ENCODE measurements at places on chromosomes 3 and 15.

DNA sequence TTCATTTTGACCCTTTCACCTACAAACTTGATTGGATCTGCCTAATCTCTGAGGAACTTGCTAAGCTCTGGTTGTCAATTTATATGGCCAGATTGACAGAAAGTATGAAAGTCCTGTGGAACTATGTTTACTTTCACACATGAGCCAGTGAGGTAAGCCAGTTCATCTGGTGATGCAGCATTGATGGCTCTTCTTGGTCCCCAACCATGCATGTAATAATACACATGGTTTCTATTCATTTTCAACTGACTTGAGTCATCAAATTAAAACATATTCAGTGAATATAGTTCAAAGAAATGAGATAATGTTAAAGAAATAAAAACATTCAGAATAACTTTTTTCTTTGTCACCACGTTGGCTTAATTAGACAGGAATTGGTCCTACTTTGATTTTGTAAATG is 336.1 kb upstream of the THBS1 start:
- no peak for DNase-seq

- DNase-seq = no peak
These were observed 269.4 kb upstream of the ZPLD1 start for GRCh38 chr3:102165367-102165766.

DNA sequence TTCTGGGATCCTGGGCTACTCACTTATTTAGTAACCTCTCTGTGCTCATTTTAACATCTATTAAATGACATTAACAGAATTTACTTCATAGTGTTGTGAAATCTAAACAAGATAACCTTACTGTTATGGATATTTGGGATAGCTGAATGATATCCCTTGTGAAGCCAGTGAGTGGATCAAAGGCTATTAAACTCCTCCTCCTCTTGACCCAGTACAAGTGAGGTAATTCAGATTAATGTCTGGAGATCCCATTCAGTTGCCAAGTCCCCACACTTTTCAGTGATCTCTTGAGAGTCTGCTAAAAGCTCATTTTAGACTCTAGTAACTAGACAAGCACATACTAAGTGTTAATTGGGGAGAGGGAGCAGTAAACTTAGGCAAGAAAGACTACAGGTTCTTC is 2.5 kb upstream of the ANKRD28 start:
- DNase-seq = no peak

- DNase-seq = no peak
These were observed 11.5 kb upstream of the ANKRD28 start for GRCh38 chr3:15809313-15809712.

- no peak for DNase-seq
These were observed 23.5 kb downstream of the TSEN2 start for GRCh38 chr3:12507591-12508281.

- DNase-seq = peak; percentile 56
These were observed 5.6 kb downstream of the PRTG start for GRCh38 chr15:55737373-55737772.

- DNase-seq = no peak
These were observed 229.5 kb downstream of the CHL1 start for GRCh38 chr3:426072-426471.

- DNase-seq = no peak
These were observed 40.3 kb upstream of the PTPRG start for GRCh38 chr3:61520966-61521628.

DNA sequence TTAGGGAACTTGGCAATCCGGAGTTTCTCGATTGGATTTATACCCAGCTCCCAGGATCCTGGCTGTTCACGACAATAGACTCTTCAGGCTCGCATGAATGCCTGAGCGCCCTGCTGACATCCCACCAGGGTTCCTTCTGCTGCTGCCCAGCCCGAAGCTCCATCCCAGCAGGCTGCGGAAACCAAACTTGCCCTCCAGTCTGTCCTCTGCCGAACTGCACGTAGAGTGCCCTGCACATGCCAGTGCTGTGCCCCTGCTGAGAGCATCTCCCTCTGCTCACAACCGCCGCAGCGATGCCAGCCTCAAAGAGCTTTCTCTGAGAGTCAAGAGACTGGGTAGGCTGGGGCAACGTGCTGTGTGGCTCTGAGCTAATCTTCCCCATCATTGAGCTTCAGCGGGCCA is 6.9 kb downstream of the ADAMTS7 start:
- DNase-seq = no peak

GRCh38 chr3:37526511-37526910 is 335.2 kb upstream of the CTDSPL start:
- DNase-seq = no peak

DNA sequence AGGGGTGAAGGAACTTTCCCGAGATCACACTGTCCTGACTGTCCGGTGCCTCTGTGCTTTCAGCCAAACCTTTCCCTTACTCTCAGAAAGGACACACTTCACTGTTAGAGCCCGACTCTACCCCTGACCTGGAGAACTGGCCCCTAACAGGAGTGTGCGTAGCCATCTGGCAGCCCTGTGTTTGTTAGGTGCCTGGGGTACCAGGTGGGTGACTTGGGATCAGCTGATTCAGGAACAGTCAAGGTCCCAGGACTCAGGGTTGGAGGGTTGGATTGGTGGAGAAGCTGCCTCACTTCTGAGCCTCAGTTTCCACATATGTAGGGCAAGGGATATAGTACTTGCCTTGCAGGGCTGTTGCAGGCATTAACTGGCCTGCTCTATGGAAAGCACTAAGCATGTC is 98.3 kb upstream of the SLC6A11 start:
- DNase-seq = no peak

DNA sequence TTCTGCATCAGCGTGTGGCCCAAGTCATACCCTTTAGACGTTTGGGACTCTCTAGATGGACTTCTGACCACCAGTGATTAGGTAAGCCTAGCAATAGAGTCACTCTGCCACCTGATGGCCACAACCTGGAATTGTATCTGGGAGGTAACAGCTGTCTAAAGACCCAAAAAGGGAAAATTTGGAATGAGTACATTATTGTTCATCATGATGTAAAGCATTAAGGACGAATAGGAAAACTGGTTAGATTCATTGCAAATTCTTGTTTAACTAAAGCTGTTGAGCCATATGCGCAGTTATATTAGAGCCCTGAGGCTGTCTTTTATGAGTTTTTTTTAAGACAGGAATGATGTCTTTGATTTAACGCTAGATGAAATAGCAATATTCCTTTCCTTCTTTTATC is 63.6 kb downstream of the FAM81A start:
- DNase-seq = peak; percentile 42

DNA sequence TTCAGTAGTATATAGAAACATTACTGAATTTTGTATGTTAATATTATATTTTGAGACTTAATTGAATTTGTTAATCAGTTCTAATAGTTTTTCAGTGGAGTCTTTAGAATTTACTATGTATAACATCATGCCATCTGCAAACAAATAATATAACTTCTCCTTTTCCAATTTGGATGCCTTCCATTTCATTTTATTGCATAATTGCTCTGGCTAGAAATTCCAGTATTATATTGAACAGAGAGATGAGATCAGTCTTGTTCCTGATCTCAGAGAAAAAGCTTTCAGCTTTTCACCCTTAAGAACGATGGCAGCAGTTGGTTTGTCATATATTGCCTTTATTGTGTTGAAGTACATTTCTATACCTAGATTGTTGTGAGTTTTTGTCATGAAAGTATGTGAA is 40.4 kb downstream of the OR4F15 start:
- DNase-seq = no peak

- peak; percentile 50 for DNase-seq
These were observed 131.7 kb downstream of the TNIK start for GRCh38 chr3:171328419-171329082.

- DNase-seq = no peak
These were observed 3.7 kb downstream of the DLL4 start for GRCh38 chr15:40932649-40933516.

DNA sequence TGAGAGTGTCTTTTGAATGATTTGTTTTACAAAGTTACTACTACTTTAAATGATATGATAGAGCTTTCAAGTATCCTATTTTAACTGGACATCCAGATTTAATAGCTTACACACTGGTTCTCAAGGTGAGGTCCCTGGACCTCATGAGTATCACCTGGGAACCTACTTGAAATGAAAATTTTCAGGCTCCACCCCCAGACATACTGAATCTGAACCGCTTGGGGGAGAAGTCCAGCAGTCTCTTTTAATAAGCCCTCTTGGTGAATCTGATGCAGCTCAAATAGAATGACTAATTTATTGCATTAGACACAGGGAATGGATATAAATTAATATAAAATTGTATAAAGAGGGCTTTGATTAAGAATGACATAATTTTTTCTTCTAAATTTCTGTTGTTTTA is 29.4 kb upstream of the SLITRK3 start:
- DNase-seq = no peak

- DNase-seq = no peak
These were observed 29.6 kb downstream of the PRKCD start for GRCh38 chr3:53190659-53191058.

DNA sequence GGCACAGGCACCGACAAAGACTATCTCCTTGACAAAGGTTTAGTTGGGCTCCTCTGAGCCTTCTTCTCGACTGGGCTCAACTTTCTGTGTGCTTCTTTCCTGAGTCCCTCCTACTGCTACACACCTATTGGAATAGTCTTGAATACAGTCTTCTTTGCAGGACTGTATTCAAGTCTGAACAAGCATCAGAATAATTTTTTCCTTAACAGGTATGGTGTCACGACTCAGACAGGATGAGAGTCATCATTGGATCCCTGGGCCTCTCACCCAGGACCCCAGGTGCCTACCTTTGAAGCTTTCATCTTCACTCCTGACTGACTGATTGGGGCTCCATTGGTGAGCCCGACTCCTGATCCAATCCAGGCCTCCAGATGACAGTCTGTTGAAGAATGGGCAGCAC is 66.3 kb downstream of the CRYGS start:
- no peak for DNase-seq

DNA sequence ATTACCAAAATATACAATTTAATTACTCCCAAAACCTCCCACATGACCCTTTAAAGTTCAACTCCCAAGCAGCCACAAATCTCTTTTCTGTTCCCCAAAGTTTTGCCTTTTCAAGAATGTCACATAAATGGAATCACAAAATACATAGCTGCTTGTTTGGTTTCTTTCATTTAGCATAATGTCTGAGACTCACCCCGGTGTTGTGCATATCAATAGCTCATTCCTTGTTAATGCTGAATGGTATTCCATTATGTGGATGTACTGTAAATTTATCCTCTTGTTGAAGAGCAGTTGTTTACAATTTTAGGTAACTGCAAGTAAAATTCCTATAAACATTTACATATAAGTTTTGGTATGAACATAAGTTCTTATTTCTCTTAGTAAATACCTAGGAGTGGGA is 15.5 kb downstream of the NAA50 start:
- no peak for DNase-seq

DNA sequence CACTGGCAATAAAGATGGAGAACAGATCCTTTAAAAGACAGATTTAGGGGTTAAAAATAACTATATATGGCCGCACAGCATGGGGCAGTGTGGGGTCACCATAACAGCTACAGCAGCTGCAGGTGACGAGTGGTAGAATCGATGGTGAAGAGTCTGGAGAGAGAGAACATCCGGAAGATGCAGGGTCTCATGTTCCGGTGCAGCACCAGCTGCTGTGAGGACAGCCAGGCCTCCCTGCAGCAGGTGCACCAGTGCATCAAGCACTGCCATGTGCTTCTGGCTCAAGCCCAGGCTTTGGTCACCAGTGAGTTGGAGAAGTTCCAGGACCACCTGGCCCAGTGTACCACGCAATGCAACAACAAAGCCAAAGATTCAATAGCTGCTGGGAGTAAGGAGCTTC is 93.7 kb upstream of the IMPG2 start:
- DNase-seq = peak; percentile 28

DNA sequence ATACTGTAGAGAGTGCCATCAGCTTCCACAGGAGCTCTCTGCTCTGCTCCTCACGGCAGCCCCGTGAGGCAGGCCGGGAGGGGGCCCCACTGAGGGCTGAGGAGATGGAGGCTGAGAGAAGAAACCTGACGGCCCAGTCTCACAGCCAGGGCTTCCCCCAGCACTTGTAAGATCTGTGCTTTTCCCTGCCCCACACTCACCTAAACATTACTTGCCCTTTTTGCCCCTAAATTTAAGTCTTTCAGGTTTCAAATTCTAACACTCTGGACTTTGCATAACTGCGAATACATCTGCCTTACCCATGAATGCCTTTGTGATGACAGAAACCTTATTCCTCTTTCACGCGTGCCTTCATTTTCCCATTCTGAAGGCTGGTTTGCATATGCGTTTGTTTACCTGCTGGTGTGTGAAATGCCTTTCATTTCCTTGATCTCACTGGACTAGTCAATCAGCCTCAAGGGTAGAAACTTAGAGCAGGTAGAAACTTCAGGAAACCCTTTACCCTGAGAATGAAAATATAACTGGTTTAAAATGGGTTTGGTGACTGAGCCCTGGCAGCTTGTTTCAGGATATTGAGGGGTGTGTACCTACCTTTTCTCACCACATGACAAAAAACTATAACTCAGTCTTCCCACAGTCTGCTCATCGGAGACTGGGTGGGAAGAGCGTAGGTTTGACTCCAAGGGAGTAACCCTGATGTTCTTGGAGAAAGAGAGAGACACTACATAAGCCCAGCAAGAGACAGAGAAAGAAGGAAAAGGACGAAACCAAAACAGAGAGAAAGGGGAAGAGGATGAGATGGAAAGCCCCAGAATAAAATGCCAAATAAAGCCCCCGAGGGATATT is 20.1 kb downstream of the SLC12A8 start:
- DNase-seq = no peak

DNA sequence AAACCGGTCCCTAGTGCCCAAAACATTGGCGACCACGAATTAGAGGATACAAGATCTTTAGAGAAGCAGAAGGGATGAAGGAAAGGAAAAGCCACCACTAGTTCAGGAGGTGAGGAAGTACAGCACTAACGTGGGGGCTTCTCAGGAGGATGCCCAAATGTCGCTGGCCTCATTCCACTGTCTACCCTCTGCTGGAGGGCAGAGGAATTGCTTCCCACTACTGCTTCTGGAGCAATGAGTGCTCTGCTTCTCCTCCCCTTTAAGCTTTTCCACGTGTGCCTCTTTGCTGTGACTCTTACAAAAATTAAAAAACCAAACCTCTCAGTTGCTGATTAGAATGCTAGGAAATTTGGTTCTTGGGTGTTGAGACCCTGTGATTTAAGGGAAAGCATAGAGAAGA is 281.3 kb downstream of the CLSTN2 start:
- DNase-seq = peak; percentile 5

DNA sequence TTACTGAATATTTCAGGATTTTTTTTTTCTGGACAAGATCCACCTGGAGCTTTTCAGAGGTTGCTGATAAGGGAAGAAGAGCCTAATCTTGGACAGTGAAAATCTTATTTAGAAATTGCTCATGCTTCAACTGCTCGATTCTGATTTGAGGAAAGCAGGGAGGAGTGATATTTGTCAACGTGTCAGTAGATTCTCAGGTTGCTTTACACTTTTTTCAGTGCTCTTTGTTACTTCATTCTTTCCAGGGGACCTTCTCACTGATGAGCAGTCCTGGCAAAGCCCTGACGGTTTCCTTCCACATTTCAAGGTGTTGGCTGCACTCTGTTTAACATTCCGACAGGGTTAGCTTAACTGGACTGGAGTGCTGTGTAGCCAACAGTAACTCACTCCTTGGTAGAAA is 24.1 kb upstream of the RARB start:
- DNase-seq = no peak

DNA sequence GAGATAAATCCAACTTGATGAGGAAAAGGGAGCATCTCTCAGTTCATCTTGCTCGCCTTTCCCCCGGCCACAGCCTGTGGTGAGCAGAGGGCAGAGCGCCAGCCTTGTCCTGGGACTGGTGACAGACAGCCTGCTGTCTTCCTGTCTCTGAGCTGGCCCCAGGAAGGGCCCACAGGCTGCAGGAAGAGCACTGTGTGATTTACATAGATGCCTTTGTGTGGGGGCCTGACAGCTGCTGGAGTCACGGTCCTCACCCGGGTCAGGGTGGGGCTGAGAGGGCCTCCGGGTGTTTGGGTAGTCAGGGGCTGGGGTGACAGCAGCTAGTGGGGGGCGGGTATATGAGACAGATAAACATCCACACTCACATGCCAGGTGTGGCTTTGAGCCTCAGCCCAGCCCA is 29.3 kb downstream of the PLA2G4D start:
- no peak for DNase-seq

All from SK-N-DZ (cell line).